LHCN-M2 (cell line): ENCODE measurements at places on chromosomes 3 and 15. TPM values are rescaled to one million over a fixed set of nuclear protein-coding genes. Genes with fewer than 3 reads are reported as not detected.

HESX1 gene
- total RNA-seq: 0.17 TPM in 1 of 2 replicates, not detected in the other

HES1 gene
- 0.52 and 1.2 TPM in 2 replicates for total RNA-seq

SNX22 gene
- total RNA-seq: 0.06 TPM in 1 of 2 replicates, not detected in the other

DNA sequence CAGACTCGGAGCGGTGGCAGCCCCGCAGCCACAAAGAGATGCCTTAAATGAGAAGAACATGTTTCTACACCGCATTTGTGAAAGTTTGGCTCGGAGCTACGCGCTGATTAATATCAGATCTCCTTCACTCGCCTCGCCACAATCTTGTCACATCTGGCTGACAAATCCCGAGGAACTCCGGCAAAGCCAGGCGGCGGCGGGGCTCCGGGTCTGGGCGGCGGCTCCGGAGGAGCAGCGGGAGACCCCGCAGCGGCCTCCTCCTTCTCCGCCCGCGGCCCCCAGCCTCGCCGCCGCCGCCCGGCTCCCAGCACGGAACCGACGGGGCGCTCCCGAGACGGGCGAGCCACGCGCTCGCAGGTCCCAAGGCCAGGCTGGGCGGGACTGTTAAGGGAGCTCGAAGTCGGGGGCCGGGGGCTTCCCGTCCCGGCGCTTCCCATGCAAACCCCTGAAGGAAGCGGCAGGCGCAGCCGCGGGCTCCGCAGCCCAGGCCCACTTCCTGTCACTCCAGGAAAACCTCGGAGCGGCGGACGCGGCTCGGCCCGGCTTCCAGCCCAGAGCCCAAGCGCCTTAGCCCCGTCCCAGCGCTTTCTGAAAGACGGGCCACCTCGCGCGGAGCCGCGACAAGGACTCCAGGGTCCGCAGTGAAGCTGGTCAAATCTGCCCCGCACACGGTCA, 1.2 kb downstream of the BNC1 start:
- DNase-seq: no peak

DNA sequence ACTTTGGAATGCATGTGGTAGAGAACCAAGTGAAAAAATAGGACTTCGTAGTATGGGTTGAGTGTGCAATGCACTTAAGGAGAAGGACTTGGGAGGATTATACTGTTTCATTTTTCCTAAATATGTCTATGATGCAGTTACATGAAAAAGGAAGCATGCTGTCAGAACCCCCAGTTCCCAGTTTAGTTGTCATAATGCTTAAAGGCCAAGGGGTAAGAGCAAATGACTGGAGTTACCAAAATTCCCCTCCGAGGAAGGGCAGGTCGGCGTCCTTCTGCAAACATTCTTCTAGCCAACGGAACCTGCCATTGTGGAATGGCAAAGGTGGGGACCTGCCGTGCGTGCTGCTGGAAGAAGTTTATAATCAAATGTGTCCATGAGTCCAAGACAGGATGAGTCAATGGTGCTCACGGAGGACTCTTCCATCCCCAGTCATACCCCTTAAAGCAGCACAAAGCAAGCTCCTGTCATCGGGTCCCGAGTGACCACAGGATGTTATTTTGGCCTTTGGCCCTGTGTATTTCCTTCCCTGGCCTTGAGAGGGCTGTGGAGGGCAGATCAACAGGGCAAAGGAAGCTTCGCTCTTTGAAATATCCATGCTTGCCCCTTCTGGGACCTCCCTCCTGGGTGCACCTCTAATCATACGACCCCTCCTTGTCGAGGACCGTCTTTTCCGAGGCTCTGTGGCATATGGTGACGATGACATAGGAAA, 93.2 kb downstream of the SLCO3A1 start:
- DNase-seq: no peak

DNA sequence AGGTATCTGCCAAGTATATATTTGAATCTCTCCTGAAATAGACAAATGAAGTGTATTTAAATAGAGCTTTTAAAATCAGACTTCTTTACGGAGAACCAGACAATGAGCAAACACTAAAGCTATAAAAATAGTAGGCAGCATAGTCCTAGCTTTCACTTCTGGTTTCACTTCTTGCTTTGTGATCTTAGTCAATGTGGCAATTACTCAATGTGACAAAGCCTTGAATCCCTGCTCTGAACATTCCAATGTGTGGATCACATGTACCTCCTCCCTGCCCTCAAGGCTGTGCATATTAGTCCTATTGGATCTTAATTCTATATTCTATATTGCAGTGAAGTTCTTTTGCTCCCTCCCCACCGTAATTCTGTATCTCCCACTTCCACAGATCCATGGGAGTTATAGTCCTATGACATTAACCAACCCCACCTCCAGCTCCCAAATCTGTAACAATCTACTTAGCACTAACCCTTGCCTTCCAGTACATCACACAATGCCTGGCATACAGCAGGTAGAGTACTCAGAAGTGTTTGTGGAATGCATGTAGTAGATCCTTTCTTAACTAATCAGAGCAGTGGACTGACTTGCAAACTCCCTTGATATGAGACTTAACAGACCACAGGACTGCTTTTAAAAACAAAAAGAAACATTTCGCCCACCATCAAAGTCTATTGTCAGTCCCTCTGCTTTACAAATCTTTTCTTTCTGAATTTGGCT, 24.3 kb upstream of the CP start:
- DNase-seq: peak; percentile 73

GRCh38 chr3:184339001-184339400, 1.6 kb downstream of the FAM131A start:
- no peak for DNase-seq

GRCh38 chr3:29011441-29011840, 269.4 kb upstream of the RBMS3 start:
- DNase-seq: no peak

GRCh38 chr15:64948916-64949315, 37.2 kb downstream of the ANKDD1A start:
- no peak for DNase-seq

GRCh38 chr15:83320844-83321243, 36.4 kb upstream of the BNC1 start:
- peak; percentile 43 for DNase-seq
